ENCODE measurements at places on chromosomes 2 and 18. TPM values are rescaled to one million over a fixed set of nuclear protein-coding genes. Genes with fewer than 3 reads are reported as not detected.

SLC9A4 gene
- total RNA-seq, result not detected

SLC4A3 gene
- 6.9 TPM for total RNA-seq

TTLL4 gene
- total RNA-seq, result 7.9 TPM

ALPP gene
- total RNA-seq, result not detected

STARD6 gene
- total RNA-seq, result not detected
